T-cell (primary cell): ENCODE measurements at places on chromosomes 2 and 18.

DNA sequence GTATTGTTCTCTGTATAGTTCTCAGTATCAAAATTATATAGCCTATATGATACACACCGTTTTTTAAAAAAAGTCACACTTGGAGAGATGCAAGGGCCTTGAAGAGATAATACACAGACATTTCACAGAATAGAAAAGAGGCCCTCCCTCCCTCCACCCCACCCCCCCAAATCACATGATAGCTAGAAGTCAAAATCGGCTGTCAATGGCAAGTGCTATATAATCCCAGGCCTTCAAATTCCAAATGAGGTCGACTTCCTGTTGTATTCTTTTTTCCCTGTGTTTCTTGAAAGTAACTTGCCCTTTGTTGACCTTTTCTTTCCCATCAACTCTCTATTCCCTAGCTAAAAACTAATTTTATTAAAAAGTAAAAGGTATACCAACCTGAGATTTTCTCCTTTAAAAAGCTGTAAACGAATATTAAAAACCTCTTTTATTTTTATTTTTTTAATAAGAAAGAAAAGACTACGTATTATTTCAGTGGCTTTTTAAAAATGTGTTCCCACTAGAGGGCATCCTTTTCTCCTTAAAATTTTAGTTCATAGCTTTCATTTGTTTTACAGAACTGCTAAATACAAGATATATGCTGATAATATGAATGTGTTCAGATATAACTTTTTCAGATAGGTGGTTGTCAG is 46.6 kb downstream of the KCMF1 start:
- DNase-seq, result no peak

DNA sequence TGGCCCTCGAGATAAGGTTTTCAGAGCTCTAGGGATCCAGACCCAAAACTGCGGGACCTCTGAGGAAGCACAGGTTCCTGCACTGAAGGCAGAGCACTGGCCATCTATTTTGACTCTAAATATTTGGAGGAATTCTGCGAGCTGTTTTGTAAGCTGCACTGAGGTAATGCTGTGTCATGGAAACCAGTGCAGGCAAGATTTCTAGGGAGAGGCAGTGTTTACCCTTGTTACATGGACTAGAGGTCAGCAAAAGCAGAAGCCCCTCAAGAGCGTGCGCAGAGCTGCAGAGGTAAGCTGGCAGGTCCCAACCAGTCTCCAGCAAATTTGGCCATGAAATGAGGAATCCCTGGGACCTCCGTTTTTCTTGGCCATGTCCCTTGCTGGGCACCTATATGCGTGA is 137.3 kb downstream of the RNF152 start:
- DNase-seq, result no peak

GRCh38 chr2:42368817-42369531 is 8.0 kb upstream of the COX7A2L start:
- DNase-seq, result no peak

- no peak for DNase-seq
Observed at GRCh38 chr18:65425366-65425765, 325.4 kb upstream of the CDH7 start.

DNA sequence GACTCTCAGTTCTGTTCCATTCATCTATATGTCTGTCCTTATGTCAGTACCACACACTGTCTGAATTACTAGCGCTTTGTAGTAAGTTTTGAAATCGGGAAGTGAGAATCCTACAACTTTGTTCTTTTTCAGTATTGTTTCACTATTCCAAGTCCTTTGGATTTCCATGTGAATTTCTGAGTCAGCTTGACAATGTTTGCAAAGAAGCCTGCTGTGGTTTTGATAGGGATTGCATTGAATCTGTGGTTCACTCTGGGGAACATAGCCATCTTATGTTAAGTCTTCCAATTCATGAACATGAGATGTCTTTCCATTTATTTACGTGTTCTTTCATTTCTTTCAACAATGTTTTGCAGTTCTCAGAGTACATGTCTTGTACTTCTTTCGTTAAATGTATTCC is 15.0 kb downstream of the SLC3A1 start:
- no peak for DNase-seq

- DNase-seq, result no peak
Observed at GRCh38 chr2:149661844-149662243, 74.3 kb upstream of the MMADHC start.

- DNase-seq, result no peak
Observed at GRCh38 chr2:17617955-17618354, 77.5 kb downstream of the VSNL1 start.

GRCh38 chr18:32300914-32301313 is 111.1 kb downstream of the MEP1B start:
- DNase-seq, result no peak

- DNase-seq, result no peak
Observed at GRCh38 chr2:179758636-179759035, 102.8 kb downstream of the ZNF385B start.

- no peak for DNase-seq
Observed at GRCh38 chr18:49944663-49945062, 131.3 kb upstream of the ACAA2 start.

GRCh38 chr2:201909961-201910361 is 103.6 kb downstream of the CDK15 start:
- DNase-seq, result no peak

- no peak for DNase-seq
Observed at GRCh38 chr2:135773319-135773718, 31.7 kb downstream of the UBXN4 start.

DNA sequence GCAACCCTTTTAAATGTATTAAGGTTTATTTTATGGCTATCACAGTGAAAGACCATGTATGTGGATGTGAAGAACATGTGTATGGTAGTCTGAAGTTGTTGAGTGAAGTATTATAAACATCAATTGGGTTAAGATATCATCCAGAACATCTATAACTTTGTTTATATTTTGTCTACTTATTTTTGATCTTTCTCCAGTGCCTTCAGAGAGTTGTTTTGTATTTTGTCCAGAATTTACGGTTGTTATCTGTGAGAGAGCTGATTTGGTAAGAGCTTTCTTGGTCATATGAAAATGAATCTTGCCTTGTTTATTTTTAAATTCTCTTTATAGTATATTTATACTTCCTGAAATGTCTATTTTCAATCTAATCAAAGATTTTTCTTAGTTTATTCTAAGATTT is 573.7 kb upstream of the POU3F3 start:
- no peak for DNase-seq

GRCh38 chr2:130807659-130808385 is 28.9 kb upstream of the ARHGEF4 start:
- DNase-seq, result no peak
